ENCODE measurements at places on chromosomes 4 and X.
A peak's percentile ranks its signal among the peaks of the same experiment; 100 is the strongest.

- DNase-seq, result peak; percentile 86
Measured at GRCh38 chrX:37349221-37350033, at the start of gene PRRG1. Gene PRRG1 (plus strand): TSS chrX:37349364. CDS start chrX:37406250, 56,886 bp downstream.

- DNase-seq, result peak; percentile 59
Measured at GRCh38 chrX:43750248-43750676, 94.2 kb downstream of the MAOA start.

DNA sequence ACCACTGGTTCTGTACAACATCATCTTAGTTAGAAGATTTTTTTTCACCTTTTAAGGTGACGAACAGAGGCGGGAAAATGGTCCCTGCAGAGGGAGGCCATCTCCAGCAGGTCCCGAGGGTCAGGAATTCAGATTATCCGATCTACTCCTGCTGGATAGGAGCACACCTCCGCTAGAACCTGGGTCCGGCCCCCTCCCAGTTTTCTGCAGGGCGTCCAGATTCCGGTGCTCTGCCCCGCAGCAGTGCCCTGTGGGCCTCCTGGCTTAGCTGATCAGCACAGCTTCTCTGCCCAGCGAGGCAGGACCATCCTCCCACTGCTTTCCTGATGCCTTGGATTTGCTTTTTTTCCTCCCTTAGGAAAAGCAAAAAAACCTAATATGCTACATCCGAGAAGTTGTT lies 2.3 kb downstream of the TBL1X start:
- no peak for DNase-seq

- peak; percentile 9 for DNase-seq
Measured at GRCh38 chrX:134171661-134172587, 65.1 kb upstream of the CCDC160 start.

GRCh38 chrX:8672176-8672575 lies 59.8 kb downstream of the ANOS1 start:
- DNase-seq, result no peak

DNA sequence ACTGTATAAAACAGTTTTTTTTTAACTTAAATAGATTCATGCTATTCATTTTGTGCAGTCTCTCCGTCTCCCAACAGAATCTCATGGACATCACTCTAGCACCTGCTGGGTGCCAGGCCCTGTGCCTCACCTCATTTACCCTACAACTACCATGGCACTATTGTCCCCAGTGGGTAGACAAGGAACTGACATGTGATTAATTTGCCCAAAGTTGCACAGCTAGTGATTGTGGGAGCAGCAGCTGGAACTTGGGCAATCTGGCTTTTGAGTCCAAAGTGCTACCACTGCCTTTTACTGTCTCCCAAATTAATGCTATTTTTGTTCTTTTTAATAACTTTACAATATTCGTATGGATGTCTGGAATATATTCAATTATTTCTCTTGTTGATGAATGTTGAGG lies 11.2 kb upstream of the PGRMC2 start:
- no peak for DNase-seq

GRCh38 chr4:73947239-73947985 lies 34.4 kb downstream of the PF4 start:
- no peak for DNase-seq

GRCh38 chr4:140622333-140622958 lies 53.7 kb upstream of the UCP1 start:
- no peak for DNase-seq

DNA sequence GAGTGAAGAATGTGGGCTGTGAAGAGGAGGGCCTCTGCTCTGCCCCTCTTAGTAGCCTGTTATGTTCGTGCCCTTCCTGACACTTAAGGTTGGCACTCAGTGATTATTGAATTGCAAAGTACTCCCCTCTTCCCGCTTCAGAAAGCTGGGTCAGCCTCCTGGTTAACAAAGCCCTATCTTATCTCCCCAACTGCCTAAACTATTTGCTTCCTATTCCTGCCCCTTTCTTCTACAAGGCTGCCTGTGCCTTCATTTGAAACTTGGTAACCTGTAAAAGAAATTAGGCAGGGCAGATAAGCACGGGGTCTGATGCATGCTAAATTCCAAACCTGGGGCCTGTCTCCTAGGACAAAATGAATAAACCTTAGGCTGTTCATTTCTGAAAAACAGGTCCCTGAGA lies 23.1 kb upstream of the TMEM150C start:
- no peak for DNase-seq

GRCh38 chr4:159024266-159024665 lies 78.6 kb upstream of the RAPGEF2 start:
- no peak for DNase-seq

DNA sequence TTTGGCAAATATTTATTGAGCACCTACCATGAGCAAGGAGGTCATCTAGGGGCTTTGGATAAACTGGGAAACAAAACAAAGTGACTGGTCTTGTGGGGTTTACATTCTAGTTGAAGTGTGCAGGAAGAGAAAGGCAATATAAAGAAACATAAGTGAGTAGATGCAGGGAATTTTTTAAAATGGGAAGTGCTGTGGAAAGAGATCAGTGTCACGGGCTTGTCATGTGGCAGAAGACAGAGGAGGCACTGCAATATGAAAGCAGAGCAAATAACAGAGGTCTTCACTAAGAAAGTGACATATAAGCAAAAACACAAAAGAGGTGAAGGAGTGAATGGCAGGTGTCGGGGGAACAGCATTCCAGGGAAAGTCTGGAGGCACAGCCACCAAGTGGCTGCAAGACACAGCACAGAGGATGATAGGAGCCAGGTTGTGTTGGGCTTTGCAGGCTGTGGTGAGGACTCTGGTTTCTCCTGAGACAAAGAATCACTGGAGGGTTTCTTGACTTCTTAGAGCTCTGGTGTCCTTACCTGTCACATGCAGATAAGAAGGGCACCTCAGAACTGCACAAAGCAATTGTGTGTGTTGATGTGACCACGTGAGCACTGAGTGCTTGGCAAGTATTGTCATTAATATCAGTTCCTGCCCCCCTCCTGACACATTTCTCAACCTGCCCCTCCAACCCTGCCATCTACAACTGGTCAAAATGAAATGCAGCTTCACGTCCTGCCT lies 143.5 kb downstream of the TSPAN5 start:
- DNase-seq, result no peak

DNA sequence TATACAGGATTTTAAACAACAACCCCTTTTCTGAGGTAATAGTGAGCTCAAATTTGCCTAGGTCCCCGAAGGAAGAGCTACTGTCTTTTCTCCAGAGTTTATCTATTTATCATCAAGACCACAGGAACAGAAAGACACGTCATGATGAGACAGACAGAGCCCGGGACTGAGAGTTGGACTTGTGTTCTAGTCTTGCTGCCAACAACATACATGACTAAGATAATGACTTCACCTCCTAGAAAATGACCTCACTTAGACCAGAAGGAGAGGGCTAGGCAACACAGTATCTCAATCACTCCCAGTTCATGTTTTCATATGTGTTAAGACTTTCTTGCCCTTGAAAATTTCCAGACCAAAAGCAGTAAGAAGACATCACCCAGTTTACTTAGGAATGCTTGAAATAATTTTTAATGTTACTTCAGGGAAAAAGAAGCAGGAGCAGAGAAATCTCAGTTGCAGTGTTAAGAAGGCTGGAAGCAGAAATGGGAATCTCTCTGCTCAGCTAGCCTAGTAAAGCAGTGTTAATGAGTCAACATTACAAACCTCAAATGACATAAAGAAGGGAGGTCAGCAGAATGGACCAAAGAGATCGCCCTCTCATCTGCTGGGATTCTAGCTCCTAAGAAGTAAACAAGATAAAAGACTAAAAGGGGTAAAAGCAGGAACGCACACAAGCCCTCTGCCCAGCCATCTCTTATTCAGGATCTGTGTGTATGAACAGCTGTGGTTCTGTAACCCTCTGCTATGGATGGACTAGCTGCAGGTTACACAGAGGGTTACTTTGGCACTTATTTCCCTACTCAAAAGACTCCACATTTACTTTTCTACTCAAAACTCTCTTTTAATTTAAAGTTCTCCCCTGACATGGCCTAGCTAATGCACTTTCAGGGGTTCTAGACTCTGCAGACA lies 24.8 kb downstream of the PDGFC start:
- DNase-seq, result peak; percentile 100

GRCh38 chrX:68831405-68832100 lies 2.7 kb downstream of the EFNB1 start:
- no peak for DNase-seq

GRCh38 chr4:105963461-105964400 lies 68.5 kb downstream of the NPNT start:
- DNase-seq, result peak; percentile 29
